Muscle of arm (tissue), 14 donors: ENCODE measurements at places on chromosomes 12 and 14. TPM values are rescaled to one million over a fixed set of nuclear protein-coding genes. Genes with fewer than 3 reads are reported as not detected.

- DNase-seq = no peak
These were observed 845.7 kb downstream of the SLC16A7 start for GRCh38 chr12:60441577-60441976.

The AMN gene
- 4.1 TPM for polyA plus RNA-seq

GRCh38 chr14:65531148-65531547 is 118.6 kb downstream of the FUT8 start:
- DNase-seq = no peak

DNA sequence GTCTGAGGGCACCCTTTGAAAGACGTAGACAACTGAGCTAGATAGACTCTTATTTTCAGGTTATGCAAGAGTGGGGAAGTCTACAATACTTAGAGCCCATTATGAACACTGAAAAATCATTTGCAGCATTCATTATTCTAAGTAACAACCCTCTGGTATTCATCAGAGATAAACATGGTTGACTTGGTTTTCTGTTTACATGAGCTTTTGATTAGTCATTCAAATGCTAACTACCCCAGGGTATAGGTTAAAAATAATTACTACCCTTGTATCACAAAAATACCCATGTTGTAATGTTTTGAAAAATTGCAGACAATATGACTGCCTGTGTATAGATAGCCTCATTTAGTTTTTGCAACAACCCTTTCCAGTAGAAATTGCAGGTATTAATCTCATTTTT is 78.5 kb downstream of the PPFIBP1 start:
- DNase-seq = no peak

The CCDC88C gene
- 14.0 TPM for polyA plus RNA-seq

DNA sequence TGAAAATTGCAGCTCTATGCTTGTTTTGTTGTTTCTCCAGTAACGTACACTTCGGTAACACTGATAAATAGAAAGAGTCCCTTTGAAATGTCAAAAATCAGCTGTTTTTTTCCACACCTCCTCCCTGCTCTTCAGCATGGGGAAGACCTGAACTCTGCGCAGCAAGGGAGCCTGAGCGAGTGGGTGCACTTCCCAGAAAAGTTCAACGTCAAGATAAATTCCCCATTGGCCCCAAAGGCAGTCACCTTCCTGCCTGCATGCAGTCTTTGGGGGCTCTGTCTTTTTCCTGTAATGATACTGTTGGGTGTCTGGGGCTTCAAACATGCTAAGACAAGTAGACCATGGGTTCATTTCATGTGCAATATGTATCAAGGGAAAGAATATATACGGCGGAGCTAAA is 8.8 kb upstream of the FOXG1 start:
- DNase-seq = no peak

- DNase-seq = no peak
These were observed 178.2 kb downstream of the RMST start for GRCh38 chr12:97640826-97641225.

- DNase-seq = no peak
These were observed 23.3 kb upstream of the SLC6A12 start for GRCh38 chr12:237026-237815.
